Kidney (tissue), 22 donors: ENCODE measurements at places on chromosomes 11 and 22. TPM values are rescaled to one million over a fixed set of nuclear protein-coding genes. Genes with fewer than 3 reads are reported as not detected.
A peak's percentile ranks its signal among the peaks of the same experiment; 100 is the strongest.

DNA sequence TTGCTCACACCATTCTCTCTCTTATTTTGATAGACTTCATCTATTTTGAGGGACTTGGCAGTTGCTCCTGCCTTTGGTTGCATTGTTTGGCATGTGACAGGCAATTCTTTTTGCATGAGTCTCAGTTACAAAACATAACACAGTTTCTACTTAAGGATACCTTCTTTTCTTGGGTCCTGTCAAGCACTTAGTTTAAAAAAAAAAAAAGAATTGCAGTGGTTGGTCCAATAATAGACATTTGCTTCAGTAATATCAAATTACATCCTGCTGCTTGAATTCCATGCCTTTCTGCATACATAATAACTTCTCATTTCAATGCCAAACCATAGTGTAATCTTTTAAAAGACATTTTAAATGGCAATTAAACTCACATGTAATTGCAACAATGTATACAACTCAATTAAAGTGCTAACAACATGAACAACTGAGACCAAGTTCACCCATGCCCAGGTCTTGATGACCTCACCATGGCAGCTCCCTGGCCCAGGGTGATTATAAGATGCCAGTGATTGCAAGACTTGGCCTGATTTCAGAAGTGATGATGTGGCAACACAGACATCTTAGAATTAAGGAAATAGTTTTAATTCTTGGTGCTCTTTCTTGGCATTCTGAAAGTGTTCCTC is 32.2 kb upstream of the PLET1 start:
- DNase-seq, result no peak

DNA sequence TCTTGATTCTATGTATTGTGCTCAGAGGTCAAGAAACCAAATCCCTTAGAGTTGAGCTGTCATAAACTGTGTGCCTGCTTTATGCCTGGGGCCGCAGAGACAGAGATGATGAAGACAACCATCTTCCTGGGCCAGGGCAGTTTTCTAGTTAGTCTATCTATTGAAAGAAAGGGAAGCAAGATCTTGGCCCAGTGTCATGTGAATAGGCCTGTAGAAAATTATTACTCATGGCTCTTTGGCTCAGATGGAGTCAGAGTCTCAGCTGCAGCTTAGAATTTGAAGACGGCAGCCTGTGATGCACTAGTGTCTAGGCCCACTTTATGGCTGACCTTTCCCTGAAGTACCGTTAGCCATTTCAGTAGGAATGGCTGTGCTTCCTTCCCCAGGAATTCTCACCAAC is 112.0 kb downstream of the DBX1 start:
- no peak for DNase-seq

DNA sequence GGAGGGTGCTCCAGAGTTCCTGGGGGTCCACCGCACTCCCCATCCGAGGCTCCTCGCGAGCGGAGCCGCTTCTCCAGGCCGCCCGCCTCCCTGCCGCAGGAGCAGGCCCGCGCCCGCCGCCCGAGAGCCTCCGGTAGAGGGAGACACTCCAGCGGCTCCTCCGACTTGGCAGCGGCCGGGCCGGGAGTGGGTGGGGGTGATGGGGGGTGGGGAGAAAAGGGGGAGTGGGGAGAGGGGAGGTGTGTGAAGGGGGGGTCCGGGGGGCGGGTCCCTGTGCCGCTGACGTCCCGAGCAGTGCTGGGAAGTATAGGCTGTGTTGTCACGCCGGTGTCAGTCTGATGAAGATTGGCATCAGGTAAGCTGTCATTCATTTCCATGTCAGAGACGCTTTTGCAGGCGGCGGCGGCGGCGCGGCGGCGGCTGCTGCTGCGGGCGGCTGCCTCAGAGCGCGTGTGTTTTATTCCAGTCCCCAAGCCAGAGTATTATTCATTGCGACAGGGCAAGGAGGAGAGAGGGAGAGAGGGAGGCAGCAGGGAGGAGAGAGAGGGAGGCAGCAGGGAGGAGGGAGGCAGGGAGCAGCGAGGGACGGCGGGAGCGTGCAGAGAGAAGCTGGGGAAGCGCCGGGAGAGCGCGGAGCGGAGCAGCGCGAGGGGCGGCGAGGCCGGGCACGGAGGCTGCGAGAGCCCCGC is at the start of gene PKNOX2:
Gene PKNOX2, plus strand, starts transcription at position 330 of the 689 bp plus-strand sequence. CDS start 186,555 bp downstream, outside the sequence.
- peak; percentile 94 for DNase-seq

Gene POU2AF1
- total RNA-seq, result 18.5 TPM

Gene DMC1
- total RNA-seq, result 0.66 TPM

Gene CBLIF
- not detected for total RNA-seq

DNA sequence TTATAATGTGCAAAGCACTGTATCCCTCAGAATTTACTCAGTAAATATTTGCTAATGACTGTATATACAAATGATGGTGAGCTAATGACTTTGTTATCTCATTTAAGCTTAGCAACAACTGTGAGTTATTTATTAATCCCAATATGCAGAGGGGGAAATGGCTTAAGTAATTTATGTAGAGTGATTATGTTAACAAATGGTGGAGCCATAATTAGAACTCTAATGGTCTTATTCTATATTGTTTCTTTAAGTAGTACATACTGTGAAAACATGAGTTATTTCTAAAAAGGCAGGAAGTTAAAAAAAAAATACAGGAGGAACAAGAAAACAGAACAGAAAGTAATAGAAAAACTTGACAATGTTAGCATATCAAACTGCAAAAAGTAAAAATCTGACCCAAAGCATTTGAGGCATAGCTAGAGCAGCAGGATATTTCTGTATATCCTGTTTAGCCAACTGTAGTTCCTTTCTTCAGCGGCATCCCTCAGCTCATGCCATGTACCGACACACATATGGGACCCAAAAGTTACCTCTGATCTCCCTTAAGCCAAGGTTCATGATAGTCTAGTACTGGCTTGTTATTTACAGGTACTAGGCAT is 94.2 kb downstream of the FCHSD2 start:
- DNase-seq, result no peak

- DNase-seq, result peak; percentile 29
These were observed 83.6 kb upstream of the NCAM1 start for GRCh38 chr11:112877581-112877980.

Gene HSD17B12
- 100 TPM for total RNA-seq

- no peak for DNase-seq
These were observed 124.3 kb downstream of the DBX1 start for GRCh38 chr11:20035701-20036601.

DNA sequence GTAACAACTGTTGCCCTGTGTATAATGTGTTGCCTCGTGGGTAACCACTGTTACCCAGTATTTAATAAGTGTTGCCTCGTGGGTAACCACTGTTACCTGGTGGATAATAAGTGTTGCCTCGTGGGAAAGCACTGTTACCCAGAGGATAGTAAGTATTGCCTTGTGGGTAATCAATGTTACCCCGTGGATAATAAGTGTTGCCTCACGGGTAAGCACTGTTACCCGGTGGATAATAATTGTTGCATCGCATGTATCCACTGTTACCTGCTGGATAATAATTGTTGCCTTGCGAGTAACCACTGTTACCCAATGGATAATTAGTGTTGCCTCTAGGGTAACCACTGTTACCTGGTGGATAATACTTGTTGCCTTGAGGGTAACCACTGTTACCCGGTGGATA is 17.1 kb upstream of the NXPE4 start:
- DNase-seq, result no peak
